RKO (cell line): ENCODE measurements at places on chromosomes 4 and X.

- no peak for DNase-seq
Observed at GRCh38 chrX:149074398-149074797, 430.7 kb downstream of the IDS start.

GRCh38 chrX:68827848-68828624, 785 bp upstream of the EFNB1 start:
- peak; percentile 74 for DNase-seq

DNA sequence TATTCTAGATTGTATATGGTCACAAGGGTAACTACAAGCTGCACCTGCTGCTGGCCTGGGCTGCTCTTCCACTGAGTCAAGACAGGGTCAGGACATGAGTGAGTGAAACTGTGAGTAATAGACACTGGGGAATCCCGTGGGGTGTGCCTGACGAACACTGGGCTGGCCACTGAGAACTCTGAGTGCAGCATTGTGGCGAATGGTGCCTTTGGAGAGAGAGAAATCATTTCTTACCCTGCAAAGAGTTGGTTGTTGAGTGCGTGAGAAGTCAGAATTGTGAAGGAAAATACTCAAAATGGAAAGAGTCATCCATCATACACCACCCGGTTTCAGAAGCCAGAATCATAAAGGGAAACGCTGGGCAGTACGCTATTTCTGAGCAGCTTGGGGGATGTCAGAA, 43.1 kb upstream of the LSM6 start:
- DNase-seq, result no peak

GRCh38 chr4:36761607-36762006, 480.2 kb downstream of the DTHD1 start:
- DNase-seq, result no peak

- DNase-seq, result no peak
Observed at GRCh38 chrX:114819509-114819908, 197.9 kb downstream of the IL13RA2 start.

GRCh38 chr4:89639395-89639794, 197.6 kb downstream of the SNCA start:
- no peak for DNase-seq

DNA sequence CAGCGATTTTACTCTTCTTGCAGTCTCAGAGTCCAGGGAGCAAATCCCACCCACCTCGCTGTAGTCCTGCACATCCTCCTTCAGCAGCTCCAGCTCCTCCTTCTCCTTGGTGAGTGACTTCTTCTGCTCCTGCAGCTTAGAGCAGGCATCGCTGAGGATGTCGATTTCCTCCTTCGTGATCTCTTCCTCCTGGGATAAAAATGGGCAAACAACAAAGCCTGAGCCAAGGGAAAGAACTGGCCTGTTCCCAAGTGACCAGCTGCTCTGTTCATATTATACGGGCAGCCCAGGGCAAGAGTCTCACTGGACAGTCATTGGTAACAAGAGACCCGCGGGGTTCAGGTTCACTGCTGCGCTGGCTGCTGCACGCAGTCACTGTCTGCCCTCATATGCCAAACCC, 26.2 kb downstream of the FGFR3 start:
- no peak for DNase-seq

GRCh38 chrX:137684591-137684990, 118.7 kb downstream of the ZIC3 start:
- DNase-seq, result no peak

DNA sequence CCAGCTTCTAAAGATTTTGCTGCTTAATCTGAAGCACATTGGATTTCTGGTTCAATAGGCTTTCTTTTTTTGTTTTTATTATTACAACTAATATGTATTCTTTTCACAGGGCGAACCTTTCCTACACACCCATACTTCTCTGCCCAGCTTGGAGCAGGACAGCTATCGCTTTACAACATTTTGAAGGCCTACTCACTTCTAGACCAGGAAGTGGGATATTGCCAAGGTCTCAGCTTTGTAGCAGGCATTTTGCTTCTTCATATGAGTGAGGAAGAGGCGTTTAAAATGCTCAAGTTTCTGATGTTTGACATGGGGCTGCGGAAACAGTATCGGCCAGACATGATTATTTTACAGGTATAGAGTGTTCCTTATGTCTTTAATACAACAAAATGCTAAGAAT, 155.4 kb downstream of the PTTG2 start:
- DNase-seq, result no peak
